ENCODE measurements at places on chromosomes 1 and 21. TPM values are rescaled to one million over a fixed set of nuclear protein-coding genes. Genes with fewer than 3 reads are reported as not detected.

Gene CELA2A
- not detected for total RNA-seq

Gene TMEM39B
- 38.8 TPM for total RNA-seq

Gene MYBPH
- total RNA-seq = not detected

Gene CYP4A22
- total RNA-seq = not detected

Gene LCE3E
- not detected for total RNA-seq

Gene TTC24
- total RNA-seq = 3.7 TPM

Gene PRAMEF1
- total RNA-seq = not detected

Gene PCBP3
- total RNA-seq = 8.2 TPM

Gene GORAB
- total RNA-seq = 12.2 TPM

Gene LENEP
- total RNA-seq = 1.8 TPM

Gene CD1D
- not detected for total RNA-seq

- no peak for DNase-seq
These were observed 3.2 kb downstream of the EDN2 start for GRCh38 chr1:41481109-41481775.

- DNase-seq = no peak
These were observed 128.6 kb upstream of the IVNS1ABP start for GRCh38 chr1:185445594-185445993.

- no peak for DNase-seq
These were observed 94.3 kb downstream of the RNF220 start for GRCh38 chr1:44499306-44499705.

- DNase-seq = no peak
These were observed 3.5 kb upstream of the ST3GAL3 start for GRCh38 chr1:43703836-43704235.

DNA sequence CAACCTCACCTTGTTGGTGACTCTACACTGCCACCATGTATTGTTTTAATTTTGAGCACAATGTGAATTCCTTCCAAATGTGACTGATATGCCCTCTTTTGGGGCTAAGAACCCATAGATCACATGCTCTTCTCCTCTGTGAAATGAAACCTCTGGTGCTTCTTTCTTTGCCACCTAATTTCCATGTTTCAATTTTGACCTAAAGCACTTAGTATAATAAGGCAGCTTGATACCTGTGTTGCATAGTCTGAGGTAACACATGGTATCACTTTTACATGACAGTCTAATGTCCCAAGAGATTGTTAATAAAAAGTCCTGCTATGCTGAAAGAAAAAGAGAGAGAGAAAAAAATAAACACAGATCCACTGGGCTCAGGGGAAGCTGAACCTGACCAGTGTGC is 24.2 kb downstream of the CLEC20A start:
- no peak for DNase-seq

DNA sequence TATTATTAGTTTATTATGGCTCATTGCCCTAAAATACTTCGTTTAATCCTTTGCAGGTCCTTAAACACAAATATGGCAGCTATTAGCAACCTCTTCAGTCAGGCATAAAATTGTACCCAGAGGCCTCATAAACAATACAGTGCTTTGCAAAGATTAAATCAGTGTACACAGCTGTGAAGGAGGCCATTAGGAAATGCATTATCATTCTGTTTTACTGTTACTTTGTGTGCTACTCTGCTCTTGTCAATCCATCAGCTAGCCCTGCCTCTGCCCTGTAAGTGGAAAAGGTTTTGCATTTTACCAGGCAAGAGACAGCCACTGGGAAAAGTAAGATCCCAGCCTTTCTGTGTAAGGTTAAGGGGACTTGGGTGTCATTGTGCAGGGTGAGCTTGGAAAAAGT is 415.7 kb upstream of the DAB1 start:
- no peak for DNase-seq

DNA sequence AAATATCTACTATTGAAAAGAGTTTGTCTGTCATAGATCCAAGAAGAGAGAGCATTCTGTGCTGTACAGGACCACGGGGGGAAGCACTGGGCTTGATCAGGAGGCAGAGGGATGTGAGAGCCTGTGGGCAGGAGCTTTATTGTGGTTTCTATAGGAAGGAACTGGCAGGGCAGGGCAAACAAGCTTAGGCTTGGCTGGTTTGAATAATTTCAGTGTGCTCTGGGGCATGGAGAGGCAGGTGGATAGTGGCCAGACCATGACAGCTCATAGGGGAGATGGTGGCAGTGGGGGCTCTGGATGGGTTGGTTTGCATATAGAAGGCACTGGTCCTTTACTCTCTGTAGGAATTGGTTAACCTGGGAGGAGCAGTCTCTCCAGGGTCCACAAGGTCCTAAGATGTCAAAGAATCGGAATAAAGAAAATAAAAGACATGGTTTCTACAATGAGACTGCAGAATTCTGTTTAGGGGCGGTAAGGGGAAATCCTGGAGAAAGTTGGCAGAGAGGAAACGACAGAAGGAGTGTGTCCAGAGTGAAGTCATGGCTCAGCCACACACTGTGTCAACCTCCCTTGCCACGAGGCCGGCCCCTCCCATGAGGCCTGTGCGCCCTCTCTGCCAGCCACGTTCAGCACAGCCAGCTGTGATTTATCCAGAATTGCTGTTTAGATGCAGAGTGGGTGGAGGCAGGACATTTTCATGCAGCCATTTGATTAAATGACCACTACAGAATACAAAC is 81.7 kb upstream of the PGBD5 start:
- no peak for DNase-seq

- DNase-seq = no peak
These were observed 107.2 kb upstream of the VAV3 start for GRCh38 chr1:108072212-108072611.

- no peak for DNase-seq
These were observed 86.7 kb downstream of the FMN2 start for GRCh38 chr1:240178366-240178765.

GRCh38 chr1:245715291-245715701 is 560.5 kb downstream of the KIF26B start:
- no peak for DNase-seq

- DNase-seq = no peak
These were observed 594.8 kb downstream of the USP25 start for GRCh38 chr21:16324630-16325029.

DNA sequence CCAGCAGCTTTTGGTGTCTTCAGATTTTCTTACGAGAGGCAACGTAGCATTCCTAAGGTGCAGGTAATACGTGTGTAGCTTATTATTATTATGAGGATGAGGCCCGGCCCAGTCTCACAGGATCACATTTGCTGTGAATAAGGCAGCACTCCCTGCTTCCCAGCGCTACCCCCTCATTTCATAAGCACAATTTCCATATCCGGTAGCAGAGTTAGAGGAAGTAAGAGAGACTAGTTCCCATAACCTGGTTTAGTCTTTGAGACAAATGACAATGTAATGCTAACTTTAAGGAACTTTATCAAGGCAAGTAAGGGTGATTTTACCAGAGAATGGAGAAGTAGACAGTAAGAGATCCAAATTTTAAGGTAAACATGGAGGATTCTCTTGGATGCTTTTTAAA is 14.6 kb upstream of the LMO4 start:
- DNase-seq = no peak

GRCh38 chr1:152811671-152812070 is at the start of gene LCE1B:
TSS of gene LCE1B (plus strand) at chr1:152811971. CDS start at chr1:152812447, 476 bp downstream.
- no peak for DNase-seq

GRCh38 chr1:169132512-169133227 is 26.2 kb downstream of the ATP1B1 start:
- no peak for DNase-seq

- DNase-seq = no peak
These were observed 13.8 kb upstream of the THEM5 start for GRCh38 chr1:151867321-151867720.

DNA sequence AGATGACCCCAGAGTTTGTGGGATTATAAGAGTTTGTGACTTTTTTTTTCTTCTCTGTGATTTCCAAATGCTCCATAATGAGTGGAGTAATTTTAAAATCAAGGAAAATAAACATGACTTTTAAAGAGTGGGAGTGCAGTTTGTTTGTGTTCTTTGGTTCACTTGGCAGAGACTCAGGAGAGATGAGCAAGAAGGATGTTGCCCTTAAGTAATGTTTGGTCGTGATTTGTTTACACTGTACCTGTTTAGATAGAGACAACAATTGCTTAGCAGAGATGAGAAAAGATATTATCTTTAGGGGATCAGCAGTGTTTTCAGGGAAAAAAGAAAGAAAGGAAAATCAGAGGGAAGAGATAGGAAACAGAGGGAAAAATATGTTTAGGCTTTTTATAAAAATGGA is 170.8 kb downstream of the ADSS2 start:
- no peak for DNase-seq

DNA sequence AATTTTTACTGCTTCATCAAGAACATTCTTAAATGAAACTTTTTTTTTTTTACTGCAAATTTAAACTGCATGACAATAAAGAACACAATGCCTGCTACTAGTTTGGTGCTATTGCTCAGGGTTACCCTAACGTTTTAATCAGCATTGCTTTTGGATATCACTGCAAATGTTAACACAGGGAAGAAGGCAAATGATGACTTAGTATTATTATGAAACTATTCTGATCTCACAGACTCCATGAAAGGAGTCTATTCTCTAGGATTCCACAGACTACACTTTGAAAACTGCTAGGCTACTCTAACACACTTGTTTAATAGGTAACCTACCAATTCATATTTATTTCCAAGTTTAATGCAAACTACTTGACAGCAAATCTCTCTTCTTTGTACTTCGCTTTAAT is 49.8 kb downstream of the GATAD2B start:
- DNase-seq = no peak

DNA sequence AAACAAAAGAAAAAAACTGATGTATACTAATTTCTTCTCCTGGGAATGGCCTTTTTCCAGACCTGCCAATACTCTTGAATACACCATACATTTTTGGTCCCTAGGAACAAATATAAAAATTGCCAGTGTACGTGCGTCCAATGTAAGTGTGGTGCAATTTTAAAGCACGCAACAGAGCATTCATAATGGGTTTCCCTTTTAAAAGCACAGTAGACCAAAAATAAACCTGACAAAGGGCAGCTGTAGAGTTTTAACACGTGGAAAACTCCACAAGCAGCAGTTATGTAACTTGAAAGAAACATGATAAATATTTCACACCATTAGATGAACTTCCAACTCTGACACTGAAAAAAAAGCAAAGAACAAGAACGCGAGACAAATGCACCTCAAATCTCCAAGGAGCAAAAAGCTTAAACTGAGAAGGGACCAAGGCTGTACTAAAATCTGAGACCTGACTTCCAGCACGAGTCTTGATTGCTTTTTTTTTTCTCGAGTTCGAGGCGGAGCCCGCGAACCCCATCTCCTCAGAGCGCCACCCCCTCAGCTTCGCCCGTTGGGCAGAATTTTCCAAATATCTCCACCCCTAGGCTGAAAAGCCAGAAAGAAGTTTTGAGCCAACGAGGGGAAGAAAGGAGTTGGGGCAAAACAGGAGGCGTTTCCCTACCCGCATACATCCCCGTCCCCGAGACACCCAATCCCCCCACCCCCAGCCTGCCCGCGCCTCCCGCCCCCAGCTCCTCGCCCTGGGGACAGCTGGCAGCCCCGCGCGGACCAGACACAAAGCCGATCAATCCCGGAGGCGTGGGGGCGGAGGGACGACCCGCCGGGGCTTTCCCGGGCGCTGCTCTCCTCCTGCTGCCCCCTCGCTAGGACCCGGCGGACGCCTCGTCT is at the start of gene JAM2:
Gene JAM2 (plus strand): TSS at position 599 of the 891 bp plus-strand sequence. CDS start 564 bp downstream, outside the sequence.
- peak; percentile 19 for DNase-seq

DNA sequence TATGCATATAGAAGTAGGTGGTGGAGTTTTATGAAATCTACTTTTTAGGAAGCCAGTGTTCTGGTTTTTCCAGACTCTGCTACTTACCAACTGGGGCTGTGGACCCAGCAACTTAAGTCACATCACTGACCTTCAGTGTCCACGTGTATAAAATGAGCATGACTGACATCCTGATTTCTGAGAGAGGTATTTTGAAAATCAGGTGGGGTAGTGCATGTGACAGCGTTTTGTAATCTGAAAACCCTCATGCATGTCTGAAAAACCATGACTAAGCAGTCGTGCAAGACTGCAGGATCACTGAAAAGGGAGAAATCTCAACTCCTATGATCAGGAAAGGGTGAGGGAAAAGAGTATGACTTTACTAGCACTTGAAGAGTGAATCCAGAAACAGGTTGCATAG is 26.1 kb downstream of the CR1L start:
- DNase-seq = no peak

GRCh38 chr1:27868556-27868931 is 3.8 kb upstream of the THEMIS2 start:
- DNase-seq = no peak

All from activated T-helper 1 cell treated with anti-CD3 and anti-CD28 coated beads, Interleukin-12 subunit alpha, Interleukin-12 subunit beta, Interleukin-2, Interleukin-4 antibody, amounts not matched to agents 30 ng/mL and 10 ng/mL and 1 ng/mL, durations not matched to agents 14 hours and 24 hours and 36 hours (primary cell).